NCI-H774 (cell line): ENCODE measurements at places on chromosomes 6 and 20.

GRCh38 chr6:54335871-54336270 is 27.6 kb downstream of the TINAG start:
- no peak for DNase-seq

DNA sequence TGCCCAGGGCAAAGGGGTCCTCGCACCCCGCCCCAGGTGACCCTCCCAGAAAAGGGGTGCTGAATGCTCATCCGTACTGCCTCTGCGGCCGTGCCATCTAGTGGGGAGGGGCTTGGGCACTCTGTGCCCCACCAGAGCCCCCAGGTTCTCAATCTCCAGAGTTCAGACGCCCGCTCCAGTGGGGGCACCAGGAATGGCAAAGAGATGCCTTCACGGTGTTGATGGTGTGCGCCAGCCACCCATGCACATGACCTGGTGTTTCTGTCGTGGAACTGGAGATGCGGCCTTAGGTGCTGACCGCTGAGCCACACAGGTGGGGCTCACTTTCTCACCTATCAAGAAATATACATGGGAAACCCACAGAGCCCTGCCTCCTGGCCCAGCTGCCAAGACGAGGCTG is 30.8 kb downstream of the GNAS-AS1 start:
- DNase-seq, result no peak

DNA sequence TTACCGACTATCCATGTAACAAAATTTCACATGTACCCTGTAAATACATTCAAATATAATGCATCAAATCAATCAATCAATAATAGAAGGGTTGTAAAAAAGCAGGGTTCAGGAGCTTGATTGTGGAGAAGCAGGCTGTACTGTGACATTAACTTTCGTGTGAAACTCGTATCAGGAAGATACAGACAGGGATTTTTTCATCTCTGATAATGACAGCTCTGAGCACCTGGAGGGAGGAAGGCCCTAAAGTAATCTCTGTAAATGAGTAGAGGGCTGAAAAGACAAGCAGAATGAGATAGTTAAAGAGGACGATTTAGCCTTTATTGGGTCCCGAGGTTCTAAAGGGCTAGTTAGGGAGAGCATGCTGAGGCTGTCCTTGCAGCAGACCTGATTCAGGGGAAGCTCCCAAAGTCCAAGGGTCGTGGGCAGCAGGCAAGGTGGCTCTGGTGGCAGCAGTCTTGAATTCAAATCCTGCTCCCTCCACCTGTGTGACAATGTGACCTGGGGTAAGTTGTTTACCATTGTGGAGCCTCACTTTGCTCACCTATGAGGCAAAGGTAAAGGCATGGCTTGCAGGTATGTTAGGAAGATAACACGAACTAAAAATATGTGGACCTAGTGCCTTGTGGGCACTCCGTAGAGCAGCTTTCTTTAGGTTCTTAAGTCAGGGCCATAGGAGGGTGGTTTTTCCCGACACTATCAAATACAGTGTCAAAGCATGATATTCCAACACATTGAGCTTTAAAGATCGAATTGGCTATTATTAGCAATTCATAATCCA is 219.4 kb upstream of the MYLIP start:
- no peak for DNase-seq

GRCh38 chr6:149266659-149267058 is 50.9 kb upstream of the TAB2 start:
- DNase-seq, result no peak

DNA sequence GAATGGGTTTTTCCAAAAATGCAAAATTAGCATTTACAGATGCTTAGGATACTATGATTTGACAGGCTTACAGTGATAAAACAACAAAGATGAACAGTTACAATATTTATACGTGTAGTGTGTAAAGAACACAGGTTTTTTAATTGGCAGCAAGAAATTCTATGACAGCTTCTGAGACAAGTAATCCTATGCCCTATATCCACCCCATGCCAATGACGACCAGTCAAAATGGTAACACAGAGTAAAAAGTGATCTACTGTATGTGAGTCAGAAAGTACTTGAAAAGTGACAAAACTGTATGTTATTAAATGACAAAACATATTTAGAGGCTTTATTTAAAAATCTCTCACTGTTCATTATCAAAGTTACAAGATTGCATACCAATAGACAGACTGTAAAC is 99.5 kb downstream of the PRDM1 start:
- no peak for DNase-seq

DNA sequence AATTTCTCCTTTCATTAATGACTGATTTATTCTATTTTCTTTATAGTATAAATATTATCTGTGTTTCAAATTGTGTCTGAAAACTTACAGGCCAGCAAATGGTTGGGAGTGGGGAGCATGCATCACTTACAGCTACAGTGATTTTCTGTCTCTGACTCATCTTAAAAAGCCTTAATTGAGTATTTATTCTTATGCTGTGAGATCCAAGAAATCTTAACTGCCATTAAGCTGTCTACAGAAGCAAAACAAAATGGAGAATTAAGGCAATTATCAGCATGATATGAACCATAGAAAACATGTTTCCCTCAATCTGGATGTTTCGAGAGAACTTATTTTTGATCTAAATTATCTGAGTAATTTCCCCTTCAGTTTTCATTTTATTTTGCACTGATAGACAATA is 831.2 kb downstream of the KIF16B start:
- no peak for DNase-seq

DNA sequence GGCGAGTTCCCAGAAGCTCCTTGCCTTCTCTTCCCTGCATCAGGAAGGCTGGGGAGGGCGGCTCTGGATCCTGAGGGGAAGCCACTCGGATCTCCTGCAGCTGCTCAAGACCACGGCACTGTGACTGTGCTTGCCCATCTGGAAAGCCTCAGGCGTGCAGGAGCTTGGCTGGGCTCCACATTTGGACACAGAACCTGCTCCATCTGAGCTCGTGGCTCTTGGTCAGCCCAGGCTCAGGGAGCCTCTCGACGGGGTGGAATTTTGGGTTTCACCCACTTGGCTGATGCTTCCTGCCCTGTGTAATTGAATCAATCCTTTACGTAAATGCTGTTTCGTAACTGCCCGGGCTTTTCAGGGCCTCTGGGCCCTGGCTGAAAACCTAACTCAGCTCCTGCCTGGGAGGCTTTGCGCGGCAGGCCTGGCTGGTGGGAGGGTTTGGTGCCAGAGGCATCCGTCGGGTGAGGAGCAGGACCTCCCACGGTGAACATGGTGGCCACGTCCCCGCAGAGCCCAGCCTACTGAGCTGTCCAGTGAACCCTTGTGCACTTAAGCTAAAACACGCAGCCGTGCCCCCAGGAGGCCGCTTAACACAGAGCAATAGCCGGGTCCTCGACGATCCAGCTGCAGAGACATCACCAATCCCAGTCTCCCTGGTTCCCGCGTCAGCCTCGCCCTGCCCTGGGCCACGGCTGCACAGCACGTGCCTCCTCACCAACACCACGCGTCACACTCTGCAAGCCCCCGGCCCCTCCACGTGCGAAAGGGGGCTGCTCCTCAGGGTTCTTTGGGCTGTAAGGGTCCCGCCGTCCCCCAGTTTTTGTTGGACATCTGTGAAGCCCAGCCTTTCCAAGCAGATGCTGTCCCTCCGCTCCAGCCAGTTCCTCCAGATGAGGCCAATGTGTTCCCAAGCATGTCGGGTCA is 241.0 kb downstream of the DLL1 start:
- DNase-seq, result no peak

GRCh38 chr6:37965964-37966676 is 146.6 kb downstream of the ZFAND3 start:
- no peak for DNase-seq
